ENCODE measurements at places on chromosomes 3 and 15. TPM values are rescaled to one million over a fixed set of nuclear protein-coding genes. Genes with fewer than 3 reads are reported as not detected.

The FOXB1 gene
- total RNA-seq = 1.2 TPM

DNA sequence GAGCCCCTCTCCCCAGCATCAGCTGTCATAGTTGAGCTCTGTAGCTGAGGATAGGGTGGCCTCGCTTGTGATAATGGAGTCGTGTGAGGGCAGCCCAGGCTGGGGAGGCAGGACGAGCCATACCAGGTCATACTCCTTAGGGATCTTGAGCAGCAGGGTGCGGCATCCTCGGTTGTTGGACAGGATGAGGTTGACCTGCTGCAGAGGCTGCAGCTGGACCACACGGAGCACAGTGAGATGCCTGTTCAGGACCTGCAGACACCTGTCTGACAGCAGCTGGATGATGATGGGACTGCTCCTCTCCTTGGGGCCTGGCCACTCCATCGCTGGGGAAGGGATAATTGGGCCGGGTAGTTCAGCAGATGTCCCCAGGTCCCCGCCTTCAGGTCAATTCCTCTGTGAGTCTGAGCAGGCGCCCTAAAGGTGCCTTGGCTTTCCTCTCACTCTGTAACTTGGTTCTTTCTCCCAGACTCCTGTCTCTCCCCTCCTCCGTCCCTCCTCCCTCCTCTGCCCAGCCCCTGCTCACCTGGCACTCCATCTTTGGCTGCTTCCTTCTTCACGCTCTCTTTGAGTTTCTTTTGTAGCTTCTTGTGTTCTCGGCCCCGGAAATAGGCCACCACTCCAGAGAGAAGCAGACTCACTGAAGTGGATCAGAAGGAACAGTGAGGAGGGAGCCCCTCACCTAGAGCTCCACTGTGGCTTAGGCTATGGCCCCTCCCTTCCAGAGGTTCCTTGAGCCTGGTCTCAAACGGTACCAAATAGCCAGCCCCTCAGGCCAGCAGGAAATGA lies 7.8 kb downstream of the DUOX2 start:
- DNase-seq = no peak

The ANKUB1 gene
- total RNA-seq = 40.9 TPM

The GNAT1 gene
- total RNA-seq = not detected

DNA sequence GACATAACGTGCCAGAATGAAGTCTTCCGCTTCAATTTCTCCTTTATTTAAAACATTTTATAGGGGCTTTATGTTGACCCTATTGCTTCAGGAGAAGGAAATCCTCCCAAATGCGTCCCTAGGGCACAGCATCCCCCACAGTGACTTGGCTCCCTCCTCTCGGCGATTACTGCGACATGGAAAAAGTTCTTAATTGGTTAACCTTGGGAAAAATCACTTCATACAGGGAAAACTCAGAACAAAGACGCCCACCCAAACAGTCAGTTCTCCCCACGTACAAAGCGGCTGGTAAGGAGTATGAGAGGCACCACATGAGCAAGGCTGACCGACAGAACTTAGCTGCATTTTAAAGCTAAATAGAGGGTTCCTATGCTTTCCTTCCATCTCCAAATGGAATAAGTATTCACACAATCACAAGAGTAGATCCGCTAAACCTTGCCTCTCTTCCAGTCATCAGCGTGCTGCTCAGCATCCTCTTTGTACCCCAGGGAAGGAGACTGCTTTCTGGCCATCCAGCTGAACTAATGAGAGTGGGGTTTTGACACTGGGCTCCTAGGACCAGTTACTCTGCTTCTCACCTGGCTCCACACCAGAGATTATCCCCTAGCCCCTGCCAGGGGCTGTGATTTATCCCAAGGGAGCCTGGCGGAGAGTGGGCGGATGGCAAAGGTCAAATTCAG lies 415.3 kb upstream of the WNT5A start:
- DNase-seq = no peak

- DNase-seq = no peak
Measured at GRCh38 chr3:150329408-150329807, 78.7 kb upstream of the TSC22D2 start.

DNA sequence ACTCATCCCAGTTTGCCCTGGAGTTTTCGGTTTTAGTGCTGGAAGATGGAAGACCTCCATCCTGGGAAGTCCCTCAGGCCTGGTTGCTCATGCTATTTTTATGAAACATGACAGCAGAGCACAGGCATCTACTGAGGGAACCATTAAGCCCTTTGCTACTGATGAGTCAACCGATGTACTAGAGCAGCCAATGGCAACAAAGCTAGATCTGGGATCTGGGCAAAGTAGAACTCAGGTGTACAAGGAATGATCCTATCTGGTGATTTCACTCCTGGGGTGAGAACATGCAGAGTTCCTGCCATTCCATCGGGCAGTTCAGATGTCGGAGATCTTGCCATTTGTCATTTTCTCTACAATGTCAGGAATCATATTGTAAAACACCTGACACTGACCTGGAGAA lies 166.2 kb upstream of the NSMCE3 start:
- peak; percentile 5 for DNase-seq
